ENCODE measurements at places on chromosomes 4 and X.

- DNase-seq: no peak
Measured at GRCh38 chr4:3255611-3256186, 6.7 kb downstream of the MSANTD1 start.

DNA sequence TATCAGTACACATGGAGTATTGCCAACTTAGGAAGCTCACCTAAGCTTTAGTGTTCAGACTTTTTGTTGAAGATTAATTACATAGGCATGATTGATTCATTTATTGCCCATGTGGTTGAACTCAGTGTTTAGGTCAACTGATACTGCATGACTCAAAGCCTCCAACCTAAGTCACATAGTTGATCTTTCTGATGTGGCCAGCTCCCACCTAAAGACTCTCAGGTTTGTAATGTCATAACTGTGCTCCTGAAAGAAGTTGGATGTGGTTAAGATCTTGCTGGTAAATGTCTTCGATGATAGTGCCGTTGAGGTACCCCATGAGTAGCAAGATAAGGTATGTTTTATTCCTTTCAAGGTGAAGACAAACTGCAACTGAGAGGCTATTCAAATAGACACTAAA lies 192.5 kb downstream of the EDA start:
- no peak for DNase-seq

GRCh38 chr4:24519649-24520048 lies 64.7 kb downstream of the DHX15 start:
- DNase-seq: no peak

DNA sequence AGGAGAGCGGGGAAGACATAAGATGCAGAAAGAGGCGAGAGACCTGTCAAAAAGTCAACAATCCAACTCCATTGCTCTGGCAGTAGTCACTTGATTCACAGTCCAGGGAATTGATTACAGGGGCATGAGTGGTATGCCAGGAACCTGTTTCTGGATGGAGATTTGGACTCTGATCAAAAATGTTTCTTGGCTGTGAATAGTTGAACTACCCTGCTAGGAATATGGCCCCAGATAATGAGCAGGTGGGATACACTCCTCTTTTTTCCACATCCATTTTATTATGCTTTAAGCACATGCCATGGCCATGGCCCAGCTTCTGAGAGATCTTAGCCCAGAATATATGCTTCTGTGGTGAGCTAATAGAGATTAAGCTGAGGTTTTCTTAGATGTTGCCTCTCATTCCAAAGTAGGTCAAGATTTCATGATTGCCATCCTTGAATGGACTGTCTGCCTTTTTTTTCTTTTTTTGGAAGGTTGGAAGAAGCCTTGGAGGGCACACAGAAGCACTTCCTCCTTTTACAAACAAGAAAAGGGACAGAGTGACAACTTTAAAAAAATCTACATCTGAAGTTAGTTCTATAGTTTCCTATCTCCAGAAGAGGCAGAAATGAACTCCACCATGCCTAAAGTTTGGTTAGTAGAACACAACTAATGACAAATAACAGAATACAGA lies 121.9 kb downstream of the KIT start:
- no peak for DNase-seq

DNA sequence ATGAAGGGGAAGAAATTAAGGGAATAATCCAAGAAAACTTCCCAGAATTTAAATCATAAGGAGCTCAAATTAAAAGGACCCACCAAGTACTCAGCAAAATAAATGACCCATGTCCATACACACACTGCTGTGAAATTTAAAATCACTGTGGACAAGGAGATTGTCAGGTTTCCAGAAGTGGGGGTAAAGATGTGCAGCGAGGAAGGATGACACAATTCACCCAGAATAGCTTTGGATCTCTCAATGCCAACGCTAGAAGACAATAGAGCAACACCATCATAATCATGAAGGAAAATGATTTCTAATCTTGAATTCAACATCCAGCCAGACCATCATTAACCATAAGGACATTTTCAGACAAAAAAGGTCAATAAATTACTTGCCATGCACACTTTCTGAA lies 65.7 kb downstream of the CASK start:
- no peak for DNase-seq

- DNase-seq: no peak
Measured at GRCh38 chrX:130083656-130084382, 26.5 kb downstream of the ELF4 start.

DNA sequence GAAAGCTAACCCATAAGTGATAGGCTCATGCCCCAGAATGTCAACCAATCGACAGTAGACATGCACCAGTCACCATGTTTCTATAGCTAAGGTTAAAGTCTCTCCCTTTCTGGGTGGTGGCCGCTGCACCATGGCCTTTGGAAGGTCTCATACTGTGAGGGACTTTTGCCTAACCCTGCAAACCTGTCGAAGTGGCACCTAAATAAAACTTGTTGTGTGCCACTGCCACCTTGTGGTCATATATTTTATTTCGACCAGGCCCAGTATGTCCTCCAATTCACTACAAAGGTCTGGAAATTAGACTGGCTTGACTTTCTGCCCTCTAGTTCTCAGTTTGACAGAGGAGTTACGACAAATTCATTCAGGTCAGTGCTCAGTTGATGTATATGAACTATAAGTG lies 163.1 kb downstream of the SMARCA1 start:
- no peak for DNase-seq

DNA sequence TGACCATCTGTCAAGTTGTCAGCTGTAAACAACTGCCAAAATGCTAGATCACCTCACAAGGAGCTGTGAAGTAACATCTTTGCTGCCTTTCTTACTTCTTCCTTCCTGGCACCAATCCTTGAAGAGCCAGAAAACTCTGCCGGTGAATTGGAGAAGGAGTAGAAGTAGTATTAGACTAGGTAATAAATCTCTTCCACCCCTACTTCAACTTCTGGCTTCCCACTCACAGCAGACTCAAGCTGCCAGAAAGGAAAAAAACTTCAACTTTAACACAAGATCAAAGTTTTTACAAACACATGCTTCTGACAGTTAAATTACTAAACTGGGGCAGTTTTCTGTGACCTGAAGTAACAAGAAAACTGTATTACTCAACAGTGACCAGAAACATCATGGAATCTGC lies 164.7 kb upstream of the SLC7A11 start:
- no peak for DNase-seq

GRCh38 chr4:73729534-73730165 lies 10.7 kb upstream of the CXCL8 start:
- DNase-seq: no peak

DNA sequence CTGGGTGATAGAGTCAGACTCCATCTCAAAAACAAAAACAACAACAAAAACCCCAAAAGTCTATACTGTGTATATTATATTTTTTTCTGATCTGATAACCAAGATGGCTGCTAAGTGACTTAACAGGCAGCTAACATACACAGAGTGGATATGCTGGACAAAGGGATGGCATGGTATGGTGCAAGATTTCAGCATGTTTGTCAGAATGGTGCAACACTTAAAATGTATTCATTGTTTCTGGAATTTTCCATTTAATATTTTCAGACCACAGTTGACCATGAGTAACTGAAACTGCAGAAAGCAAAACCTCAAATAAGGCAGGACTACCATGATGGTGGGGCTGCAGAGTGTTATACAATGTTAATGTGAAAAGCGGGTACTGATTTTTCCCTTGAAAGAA lies 6.1 kb upstream of the BOD1L1 start:
- DNase-seq: no peak

- DNase-seq: no peak
Measured at GRCh38 chr4:40728333-40728732, 21.4 kb upstream of the NSUN7 start.

- DNase-seq: no peak
Measured at GRCh38 chr4:108119199-108119800, 49.4 kb downstream of the LEF1 start.

GRCh38 chr4:48228949-48229348 lies 40.7 kb downstream of the TEC start:
- no peak for DNase-seq

DNA sequence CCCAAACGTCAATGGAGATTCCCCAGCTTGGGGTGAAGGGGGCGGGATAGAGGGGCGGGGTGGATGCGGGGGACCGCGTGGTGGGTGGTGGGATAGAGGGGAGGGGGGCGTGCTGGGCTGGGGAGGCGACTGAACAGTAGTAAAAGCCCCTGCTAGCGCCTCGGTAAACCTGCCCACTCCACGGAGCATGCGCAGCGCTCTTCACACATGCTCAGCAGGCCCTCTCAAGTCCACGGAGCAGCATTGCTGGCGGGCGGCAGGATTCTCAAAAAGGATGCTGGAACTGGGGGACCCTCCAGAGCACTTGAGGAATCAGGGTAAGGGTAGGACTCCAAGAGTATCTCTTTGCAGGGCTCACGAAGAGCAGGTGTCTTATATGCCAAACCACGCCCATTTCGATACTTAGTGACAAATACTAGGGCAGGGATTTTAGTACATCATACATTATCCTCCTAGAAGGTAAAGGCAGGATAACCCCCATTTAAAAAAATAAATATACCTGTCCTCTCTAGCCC lies 378 bp upstream of the RPS6KA6 start:
- no peak for DNase-seq

- no peak for DNase-seq
Measured at GRCh38 chr4:84317513-84317912, 181.6 kb downstream of the NKX6-1 start.

DNA sequence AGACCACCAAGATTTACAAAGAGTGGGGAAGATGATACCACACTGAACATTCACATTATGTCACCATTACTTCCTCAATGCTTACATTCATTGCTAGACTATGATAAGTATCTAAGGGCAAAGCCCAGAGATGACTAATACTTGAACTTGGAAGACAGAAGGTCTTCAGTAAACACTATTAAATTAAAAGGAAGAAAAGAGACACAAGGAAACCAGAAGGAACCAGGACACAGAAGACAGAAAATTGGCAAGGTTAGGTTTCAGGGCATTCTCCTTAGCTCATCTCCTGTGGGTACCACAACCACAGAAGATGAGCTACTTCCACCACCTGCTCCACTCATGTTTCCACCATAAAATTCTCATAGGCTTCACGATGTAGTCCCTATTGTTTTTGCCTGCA lies 64.9 kb downstream of the NLGN4X start:
- DNase-seq: no peak

- DNase-seq: no peak
Measured at GRCh38 chrX:111270339-111270738, at the start of gene CAPN6. Gene CAPN6 (minus strand): TSS chrX:111270483. CDS start chrX:111263936, 6,547 bp downstream.

- DNase-seq: no peak
Measured at GRCh38 chr4:105979506-105979905, 84.2 kb downstream of the NPNT start.

DNA sequence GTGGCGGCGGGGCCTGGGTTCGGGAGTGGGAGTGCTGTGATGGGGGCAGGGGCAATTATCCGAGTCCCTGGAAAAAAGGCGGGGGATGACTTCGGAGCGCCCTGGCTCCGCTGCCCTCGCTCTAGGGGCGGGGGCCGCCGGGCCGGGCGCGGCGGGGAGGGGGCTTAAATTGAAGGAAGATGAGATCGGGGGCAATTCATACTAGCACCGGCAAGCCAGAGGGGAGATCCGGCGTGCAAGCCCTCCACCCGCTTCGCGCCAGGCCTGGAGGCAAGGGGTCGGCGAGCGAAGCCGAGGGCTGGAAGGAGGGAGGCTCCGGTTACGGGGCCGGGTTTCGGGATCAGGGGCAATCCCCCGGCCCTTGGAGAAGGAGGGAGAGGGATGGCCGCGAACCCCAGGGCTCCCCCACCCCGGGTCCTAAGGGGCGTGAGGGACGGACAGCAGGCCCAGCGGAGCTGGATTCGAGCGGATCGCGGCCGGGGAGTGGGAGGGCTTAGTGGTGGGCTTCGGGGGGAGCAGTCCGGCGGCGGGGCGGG lies 1.2 kb downstream of the BCORL1 start:
- DNase-seq: no peak

GRCh38 chrX:151982222-151982621 lies 7.7 kb upstream of the GABRE start:
- no peak for DNase-seq

DNA sequence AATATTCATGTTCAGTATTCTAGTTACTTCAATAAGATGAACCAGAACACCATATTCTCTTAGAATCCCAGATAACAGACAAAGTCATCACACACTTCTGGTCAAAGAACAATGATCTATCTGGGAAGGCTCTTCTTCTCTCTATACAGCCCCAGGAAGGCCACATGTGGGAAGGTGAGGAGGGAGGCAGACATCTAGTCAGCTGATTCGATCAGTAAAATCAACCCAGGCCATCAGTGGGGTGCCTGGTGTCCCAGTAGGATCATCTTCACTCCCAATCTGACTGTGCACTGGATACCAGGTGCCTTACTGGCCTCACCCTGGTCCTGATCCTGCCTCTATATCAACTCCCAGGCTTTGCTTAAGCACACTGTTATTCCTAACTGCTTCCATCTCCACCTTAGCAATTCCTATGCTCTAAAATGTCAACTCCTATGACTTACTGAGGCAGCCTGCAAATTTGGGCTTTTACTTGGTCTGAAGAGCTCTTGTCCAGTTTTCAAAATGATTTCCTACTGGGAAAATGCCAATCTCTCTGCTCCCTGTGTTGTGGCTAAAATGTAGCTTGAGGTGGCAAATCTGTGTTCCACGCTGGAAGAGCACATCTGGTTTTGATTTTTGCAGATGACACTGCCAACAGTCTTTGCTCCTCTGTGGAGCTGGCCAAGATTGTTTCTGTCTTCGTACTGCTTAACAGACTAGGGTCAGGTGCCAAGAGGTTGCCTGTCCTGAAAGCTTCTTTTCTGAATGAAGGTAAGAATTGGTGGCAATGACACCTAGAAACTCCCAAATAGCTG lies 128.7 kb downstream of the MGST2 start:
- DNase-seq: no peak

DNA sequence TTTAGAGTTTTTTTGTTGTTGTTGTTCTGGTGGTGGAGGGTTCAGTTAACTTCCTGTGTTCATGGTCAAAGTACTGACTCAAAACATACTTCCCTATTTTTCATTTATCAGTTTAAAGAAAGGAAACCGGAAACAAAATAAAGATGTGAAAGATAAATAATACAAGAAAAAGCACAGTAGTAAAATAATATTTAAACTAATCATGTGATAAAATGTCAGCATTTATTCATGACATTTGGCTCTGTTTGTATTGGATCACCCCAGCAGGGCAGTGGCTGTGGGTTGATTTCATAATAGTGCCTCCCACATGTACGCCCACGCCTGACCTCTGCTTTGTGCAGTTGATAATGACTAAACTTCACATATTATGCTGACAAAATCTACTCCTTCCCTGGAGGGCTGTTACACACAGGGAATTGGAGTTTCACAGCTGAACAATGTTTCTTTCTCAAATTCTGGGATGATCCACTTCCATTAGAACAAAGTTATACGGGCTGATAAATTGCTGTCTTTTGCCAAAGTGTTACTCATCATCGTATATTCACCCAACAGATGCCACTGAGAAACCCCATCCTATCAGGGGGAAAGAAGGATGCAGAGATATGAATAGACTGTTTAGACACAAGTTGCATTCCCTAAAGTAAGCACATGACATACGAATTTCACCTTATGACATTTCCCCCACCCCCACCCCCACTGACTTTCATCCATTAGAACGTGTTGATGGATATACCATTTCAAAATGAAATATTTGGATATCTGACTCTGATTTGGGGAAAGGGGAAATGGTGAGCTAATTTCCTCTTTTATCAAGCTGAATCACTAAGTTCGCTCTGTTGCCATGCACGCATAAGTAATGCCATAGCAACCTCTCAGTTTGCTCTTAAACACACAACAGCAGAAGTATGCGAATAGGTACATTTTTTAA lies 48.3 kb downstream of the AMELX start:
- no peak for DNase-seq
